HuH-7 (cell line): ENCODE measurements at places on chromosomes 6 and 20.
A peak's percentile ranks its signal among the peaks of the same experiment; 100 is the strongest.

DNA sequence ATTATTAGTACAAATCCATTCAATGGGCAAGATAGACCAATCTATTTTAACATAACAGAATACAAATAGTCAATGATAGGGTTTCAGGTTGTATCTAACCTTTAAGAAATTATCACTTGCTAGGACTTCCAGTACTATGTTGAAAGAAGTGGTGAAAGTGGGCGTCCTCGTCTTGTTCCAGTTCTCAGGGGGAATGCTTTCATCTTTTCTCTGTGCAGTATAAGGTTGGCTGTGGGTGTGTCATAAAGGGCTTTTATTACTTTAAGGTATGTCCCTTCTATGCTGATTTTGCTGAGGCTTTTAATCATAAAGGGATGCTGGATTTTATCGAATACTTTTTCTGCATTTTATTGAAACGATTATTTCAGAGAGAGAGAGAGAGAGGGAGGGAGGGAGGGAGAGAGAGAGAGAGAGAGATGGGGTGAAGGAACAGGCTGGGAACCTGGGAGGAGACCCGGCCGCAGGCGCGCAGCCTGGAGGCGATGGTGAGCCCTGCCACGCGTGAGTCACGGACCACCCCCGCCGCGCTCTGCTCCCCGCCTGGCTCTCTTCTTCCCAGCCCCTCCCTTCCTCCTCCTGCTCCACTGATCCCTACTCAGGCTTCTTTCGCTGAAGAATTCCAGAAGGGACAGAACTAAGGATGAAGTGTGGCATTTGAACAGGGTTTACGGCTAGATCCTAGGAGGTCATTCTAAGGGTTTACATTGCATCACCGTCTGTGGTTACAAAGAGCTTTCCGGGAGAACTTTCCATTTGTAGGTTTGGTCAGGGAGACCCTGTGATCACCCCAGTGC, 45.5 kb upstream of the HLA-E start:
- DNase-seq: no peak

DNA sequence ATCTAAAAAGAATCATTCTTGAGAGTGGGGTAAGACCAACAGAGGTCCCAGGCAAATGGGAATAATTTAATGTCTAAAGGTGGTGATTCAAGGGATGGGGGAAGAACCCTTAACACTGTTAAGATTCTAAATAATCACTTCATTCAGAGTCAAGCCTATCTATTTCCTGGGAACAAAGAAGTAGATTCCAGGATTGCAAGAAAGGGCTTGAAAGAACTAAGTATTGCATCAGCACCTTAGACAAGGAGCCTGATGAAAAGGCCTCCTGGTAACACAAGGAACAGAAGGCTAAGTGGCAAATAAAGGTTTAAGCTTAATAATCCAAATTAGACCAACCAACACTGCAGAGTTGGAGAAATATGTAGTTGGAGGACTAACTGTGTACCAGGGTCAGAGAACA, 620.7 kb upstream of the BTBD3 start:
- DNase-seq: no peak

- DNase-seq: peak; percentile 79
These were observed 103.6 kb downstream of the PAX1 start for GRCh38 chr20:21808863-21809664.

DNA sequence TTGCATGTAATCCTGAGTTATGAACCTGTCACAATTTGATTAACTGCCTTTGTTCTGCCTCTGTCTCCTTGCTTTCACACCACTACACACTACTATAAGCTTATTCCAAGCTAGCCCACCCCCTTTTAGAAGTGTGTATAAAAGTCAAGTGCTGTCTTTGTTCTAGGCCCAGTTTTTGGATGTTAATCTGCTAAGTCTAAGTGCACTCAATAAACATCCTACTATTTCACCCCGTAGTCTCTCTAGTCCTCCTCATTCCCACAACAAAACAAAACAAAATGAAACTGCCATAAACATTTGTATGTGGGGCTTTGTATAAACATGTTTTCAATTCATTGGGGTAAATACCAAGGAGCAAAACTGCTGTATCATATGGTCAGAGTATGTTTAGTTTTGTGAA, 16.1 kb upstream of the SPACA1 start:
- DNase-seq: no peak

DNA sequence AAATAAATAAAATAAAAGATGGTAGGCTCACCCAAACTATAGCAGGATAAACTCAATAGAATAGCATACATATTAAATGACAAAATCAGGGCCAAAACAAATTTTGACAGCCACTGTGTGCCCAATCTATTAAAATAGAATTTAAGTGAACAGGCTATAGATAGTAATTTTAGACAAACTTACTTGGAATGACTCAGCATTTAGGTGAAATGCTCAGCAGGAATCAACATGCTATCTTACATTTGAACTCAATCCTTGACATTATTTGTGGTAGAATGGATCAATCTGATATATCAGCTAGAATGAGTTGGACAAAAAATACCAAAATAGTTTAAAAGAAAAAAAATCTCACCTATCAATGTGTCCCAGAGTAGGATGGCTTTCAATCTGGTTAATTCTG, 578.6 kb downstream of the RFPL4B start:
- no peak for DNase-seq

DNA sequence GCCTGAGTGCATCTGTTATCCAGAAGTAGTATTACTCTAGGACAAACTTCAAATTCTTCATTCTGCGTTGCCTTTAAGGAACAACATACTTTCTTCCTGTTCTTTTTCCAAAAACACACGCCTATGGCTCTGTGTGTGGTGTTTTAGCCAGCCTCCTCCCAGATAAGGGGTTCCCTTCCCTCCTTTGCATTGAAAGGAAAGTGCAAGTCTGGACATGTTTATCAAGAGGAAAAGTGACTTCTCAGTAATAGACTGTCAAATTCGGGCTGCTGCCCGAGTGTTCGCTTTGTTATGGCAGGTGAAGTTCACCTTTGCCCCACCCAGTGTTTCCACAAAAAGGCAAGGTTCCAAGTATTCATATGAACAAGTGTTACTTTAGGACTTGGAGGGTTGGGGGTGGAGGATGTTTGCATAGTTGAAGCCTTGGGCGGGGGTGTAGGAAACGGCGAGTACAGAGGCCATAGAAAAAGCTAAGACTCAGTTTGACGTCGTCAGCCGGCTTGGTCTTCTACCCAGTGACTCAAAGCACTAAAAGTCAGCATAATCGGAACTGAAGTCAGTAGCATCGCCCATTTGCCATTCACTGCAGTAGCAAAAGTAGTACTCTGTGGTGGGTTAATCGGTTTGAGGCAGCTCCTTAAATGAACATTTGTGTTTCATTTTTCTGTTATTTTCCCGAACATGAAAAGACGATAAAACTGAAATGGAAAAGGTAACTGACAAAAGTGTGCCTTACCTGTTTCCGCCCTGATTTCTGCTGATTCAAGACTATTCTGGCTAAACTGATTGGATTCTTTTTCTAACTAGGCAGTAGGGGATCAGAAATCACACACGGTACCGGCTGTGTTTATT, 12.5 kb downstream of the PRDM1 start:
- no peak for DNase-seq

- DNase-seq: no peak
These were observed 315.1 kb downstream of the CDH4 start for GRCh38 chr20:61567204-61567603.

- DNase-seq: no peak
These were observed 94.0 kb downstream of the NOL4L start for GRCh38 chr20:32490942-32491763.

GRCh38 chr6:144177726-144178125, 27.4 kb downstream of the STX11 start:
- no peak for DNase-seq

- DNase-seq: no peak
These were observed 363.5 kb downstream of the ESR1 start for GRCh38 chr6:152170702-152171667.

DNA sequence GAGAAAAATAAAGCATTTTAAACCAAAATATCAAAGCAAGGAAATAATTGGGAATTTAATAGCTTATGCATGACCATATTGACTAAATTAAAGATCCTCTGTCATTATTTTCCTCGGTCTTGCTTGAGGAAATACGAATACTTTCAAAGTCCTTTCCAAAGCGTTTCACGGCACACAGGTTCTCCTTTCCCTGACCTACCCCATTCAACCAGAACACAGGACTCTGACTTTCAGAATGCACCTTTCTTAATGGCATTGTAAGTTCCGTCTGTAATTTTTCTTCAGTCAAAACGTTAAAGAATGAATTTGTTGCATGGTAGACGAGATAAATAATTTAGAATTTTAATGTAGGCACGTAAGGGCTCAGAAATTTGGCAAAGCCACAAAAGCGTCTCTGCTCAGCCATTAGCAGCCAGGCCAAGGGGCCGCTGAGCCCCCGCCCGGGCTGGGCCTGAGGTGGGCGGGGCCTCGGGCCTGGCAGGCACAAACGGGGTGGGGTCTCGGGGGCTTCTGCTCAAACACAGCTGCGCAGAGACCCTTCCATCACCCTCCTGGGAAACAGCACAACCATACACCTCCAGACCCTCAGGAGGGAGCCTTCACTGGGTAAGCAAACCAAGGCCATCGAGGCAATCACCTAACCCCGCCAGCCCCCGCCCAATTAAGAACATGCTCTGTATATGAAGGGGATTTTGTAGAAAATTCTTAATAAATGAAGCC, 3.4 kb downstream of the NEDD9 start:
- DNase-seq: no peak

GRCh38 chr6:149567194-149567586, 1.0 kb downstream of the GINM1 start:
- DNase-seq: no peak

GRCh38 chr6:20266851-20267608, 54.8 kb upstream of the MBOAT1 start:
- DNase-seq: no peak

GRCh38 chr6:113695516-113695915, 161.6 kb upstream of the MARCKS start:
- DNase-seq: peak; percentile 15

- no peak for DNase-seq
These were observed 47.3 kb upstream of the FYN start for GRCh38 chr6:111920578-111920977.

DNA sequence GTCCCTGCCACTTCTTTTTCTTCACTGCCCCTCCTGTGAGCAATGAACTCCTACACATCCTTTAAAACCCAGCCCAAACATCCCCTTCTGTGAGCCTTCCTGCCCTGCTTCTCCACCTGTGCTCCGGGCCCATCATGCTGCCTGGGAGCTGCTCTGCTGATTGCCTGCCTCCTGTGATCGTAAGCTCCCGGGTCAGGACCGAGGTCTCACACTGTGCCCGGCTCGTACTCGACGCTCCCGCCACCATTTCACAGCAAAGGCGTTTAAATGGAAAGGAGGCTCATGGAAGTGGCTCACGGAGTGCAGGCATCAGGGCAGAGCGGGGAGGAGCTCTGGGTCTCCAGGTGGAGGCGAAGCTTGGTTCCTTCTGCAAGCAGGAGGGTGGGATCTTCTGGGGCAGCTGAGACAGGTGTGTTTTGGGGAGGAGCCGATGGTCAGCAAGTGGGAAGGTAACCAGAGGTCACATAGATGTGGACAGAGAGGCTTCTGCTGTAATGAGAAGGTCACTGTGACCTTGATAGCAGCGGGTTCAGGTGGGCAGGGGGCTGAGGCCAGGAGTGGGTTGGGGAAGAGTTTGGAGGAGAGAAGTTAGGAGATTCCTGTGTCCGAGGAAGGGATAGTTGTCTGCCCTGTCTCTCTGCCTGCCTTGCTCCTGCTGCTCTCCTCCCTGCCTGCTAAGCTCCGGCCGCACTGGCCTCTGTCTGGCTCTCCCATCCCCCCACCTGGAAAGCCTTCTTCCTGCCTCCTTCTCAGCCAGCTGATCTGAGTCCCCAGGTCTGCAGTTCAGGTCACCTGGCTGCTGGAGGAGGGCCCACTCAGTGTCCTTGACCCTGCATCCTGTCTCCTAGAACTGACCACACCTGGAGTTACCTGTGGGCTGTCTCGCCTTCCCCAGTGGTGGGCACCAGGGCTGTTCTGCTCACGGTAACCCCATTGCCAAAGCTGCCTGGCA, 52.7 kb upstream of the FRMD1 start:
- DNase-seq: no peak

DNA sequence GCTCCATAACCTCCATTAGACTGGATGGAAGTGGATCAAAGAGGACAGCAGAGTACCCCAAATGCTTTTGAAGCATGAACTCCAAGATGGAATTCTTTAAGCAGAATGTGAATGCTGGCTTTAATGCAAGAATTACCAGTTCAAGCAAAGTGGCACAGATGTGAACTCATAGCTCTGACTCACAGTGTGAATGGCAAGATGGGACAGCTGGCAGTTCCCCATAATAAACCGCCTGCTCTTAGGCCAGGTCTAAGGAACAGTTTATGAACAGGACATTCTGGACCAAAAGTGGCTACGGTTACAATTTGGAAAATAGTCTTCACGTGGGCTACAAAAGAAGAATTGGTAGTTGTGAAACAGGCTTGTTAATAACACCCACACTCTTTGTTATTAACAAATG, 76.5 kb downstream of the SPTLC3 start:
- no peak for DNase-seq

DNA sequence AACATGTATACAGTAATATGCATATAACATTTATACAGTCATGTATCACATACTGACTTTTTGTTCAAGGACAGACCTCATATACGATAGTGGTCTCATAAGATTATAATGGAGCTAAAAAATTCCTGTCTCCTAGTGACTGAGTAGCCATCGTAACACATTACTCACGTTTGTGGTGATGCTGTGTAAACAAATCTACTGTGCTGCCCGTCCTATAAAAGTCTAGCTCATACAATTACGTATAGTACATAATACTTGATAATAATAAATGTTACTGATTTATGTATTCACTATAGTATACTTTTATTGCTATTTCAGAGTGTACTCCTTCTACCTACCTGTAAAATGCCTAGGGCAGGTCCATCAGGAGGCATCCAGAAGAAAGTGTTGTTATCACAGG, 17.4 kb downstream of the SERAC1 start:
- DNase-seq: no peak

GRCh38 chr6:136184738-136185137, 65.4 kb downstream of the MTFR2 start:
- no peak for DNase-seq

GRCh38 chr20:5188736-5189135, 61.9 kb downstream of the CDS2 start:
- DNase-seq: no peak

DNA sequence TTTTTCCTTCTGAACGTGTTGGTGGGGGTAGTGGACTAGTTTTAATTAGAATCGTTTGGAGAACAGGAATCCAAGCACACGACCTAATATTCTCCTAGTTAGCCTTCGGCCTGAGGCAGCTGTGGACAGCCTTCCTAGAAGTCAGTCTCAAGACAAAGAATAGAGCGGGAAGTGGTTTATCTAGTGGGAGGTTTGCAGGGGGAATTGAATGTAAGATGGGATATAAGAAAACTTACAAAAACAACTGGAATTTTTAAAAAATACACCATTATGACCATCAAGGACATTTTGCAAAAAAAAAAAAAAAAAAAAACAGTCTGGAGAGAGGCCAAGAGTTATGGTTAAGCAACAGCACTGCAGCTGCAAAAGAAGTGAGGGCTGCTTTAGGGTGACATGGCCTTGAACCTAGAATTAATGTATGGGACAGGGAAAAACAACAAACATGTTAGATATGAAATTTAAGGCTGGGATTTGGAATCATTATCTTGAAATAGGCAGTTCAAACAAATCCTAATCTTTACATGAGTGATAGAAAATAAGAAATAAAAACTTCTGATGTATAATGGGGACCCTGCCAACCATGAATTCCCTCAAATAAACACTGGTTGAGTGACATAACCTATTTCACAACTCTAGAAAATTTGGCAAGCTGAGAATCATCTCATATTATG, 40.2 kb downstream of the PLAGL1 start:
- DNase-seq: no peak

- DNase-seq: no peak
These were observed 262.4 kb upstream of the AGPAT4 start for GRCh38 chr6:161536224-161536630.

- DNase-seq: no peak
These were observed 270.3 kb downstream of the LAMA2 start for GRCh38 chr6:129153257-129153656.
